ENCODE measurements at places on chromosomes 5 and 9.

DNA sequence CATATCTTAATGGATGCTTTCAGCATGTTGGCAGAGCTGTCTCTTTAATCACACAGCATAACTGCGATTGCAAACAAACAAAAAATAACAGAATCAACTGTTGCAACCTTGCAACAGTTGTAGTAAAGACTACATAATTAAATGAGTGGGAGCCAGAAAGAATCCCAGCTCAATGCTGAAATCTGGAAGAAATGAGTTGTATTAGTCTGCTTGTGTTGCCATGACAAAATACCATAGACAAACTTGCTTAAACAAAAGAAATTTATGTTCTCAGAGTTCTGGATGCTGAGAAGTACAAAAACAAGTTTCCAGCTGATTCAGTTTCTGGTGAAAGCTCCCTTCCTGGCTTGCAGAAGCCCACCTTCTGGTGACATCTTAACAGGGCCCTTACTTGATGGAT, 260.9 kb upstream of the TUSC1 start:
- no peak for DNase-seq

GRCh38 chr5:37721447-37721871, 118.4 kb downstream of the GDNF start:
- no peak for DNase-seq

- no peak for DNase-seq
Observed at GRCh38 chr5:147472664-147473475, 37.0 kb downstream of the DPYSL3 start.

DNA sequence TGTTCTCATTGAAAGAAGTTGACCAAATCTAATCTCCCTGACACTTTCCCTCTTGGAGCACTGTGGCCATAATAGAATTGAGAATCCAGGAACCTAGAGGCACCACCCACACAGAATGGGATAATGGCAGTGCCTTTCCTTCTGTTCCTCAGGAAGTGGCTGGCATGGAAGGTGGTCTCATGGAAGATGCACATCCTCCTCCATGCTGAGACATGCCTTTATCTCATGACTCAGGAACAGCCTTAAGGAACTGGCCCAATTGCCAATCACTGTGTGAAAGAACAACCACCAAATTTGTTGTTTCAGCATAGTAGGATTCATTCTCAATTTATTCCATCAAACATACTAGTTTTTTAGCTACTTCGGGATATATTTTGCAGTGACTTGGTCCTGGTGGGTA, 137.5 kb upstream of the RASGRF2 start:
- DNase-seq, result no peak

DNA sequence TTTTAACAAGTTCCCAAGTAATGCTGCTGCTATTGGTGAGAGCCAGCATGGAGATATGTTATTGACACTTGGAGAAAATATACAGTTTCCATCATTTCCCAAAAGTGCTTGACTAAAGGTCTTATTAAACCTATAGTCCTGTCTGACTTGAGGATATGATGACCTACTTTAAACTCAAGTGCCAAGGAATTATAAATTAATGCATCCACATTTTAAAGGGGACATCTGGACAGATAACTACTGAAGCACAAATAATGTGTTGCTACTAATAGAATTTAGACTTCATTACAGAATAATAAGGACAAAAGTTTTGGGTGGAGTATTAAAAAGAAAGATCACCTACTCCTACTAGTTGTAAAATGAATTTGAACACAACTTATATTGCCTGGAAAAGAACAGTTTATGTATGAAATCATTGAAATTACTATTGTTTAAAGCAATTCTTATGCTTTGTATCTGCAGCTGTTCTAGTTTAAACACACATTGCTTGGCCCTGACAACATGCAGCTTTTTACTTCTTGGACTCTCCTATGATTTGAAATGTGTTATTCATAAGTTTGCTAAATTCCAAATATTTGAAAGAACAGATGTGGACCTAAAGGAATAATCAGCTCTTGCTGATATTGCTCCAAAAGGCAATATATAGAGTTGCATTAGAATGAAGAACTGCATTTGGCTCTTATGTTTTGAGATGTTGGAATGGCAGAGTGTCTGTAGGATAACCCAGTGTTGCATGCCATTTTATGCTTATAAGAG, 73.4 kb downstream of the SGCD start:
- DNase-seq, result no peak

All from Ammon's horn (tissue), 1 donor.